ENCODE measurements at places on chromosomes 13 and 19.

DNA sequence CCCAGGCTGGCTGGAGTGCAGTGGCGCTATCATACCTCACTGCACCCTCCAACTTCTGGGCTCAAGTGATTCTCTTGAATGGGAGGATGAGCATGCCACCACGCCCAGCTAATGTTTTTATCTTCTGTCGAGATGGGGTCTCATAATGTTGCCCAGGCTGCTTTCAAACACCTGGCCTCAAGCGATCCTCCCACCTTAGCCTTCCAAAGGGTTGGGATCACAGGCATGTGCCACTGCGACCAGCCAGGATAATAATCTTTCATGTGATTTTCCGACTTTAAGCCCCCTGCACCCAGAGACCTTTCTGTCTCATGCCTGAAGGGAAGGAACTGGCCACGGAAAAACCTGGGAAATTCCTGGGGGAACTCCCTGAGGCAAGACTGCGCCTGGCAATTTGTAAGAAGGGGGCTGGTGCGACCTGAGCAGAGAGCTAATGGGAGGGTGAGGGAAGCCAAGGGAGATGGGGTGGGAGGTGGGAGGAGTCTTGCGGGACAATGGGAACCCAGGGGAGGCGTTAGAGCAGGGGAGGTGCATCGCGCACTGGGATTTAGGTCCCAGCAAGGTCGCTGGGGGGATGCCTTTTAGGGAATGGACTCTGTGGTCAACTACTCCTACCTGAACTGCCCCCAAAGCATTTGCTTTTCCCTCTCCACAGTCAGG is 1.2 kb upstream of the CCDC124 start:
- DNase-seq, result no peak

GRCh38 chr19:4547303-4548237 is 7.7 kb upstream of the LRG1 start:
- DNase-seq, result no peak

DNA sequence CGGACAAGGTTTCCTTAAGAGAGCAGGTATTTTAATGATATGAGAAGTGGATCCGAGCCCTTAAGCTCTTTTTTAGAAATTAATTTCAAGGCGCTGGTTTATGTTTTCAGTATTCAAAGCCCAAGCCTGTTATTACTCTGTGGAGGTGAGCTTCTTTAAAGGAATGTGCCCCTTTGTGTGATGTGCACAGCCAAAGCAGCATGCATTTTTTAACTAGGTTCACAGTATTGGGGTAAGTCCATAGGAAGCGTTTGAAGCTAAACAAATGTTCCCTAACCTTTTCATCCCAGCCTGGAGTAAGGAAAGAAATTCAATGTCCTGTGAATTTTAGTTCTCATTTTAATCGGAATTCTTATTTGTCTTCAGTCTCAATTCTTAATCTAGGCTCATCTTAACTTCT is 217.5 kb downstream of the KCTD12 start:
- DNase-seq, result no peak

DNA sequence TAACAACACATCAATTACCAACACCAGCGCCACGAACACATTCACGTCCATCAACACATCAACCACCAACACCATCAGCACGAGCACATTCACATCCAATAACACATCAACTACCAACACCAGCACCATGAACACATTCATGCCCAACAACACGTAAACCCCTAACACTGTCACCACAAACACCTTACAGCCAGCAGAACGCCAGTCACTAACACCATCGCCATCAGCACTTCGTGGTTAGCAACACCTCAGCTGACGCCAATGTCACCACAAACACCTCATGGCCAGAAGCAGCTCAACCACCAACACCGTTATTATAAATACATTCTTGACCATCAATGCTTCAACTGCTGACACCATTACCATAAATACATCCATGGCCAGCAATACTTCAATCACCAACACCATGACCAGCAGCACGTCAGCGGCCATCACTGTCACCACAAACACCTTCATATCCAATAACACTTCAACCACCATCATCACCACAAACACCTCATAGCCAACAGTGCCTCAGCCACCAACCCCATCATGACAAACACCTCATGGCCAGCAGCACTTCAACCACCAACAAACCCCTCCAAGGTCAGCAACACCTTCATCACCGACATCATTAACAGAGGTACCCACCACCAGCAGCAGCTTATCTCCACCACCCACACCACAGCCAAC is 9.4 kb downstream of the FCER2 start:
- no peak for DNase-seq

- no peak for DNase-seq
These were observed 225.6 kb downstream of the RAP2A start for GRCh38 chr13:97659602-97660001.

DNA sequence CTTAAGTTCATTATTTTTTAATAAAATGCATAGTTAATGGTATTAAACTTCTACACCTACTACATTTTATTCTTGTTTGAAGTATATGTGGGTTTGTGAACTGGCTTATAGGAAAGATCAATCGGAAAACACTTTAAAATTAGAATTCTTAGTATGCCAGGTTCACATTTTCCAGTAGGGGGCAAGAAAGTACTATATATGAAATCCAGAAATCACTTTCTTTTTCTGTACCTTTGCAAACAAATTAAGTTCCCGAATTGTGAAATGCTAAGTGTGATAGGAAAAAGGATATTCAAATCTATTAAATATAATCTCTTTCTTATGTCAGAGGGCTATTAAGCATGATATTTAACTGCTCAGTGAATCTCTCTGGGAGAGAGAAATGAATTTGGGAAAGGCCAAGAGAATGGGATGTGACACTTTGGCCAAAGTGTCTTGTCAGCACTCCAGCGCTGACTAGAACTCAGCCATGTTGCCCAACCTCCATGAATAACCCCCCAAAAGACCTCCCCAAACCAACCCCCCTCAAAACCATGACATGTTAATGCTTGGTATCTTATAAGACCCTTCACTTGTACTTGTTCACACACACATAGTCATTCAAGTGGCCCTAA is 122.6 kb upstream of the SLC10A2 start:
- no peak for DNase-seq

DNA sequence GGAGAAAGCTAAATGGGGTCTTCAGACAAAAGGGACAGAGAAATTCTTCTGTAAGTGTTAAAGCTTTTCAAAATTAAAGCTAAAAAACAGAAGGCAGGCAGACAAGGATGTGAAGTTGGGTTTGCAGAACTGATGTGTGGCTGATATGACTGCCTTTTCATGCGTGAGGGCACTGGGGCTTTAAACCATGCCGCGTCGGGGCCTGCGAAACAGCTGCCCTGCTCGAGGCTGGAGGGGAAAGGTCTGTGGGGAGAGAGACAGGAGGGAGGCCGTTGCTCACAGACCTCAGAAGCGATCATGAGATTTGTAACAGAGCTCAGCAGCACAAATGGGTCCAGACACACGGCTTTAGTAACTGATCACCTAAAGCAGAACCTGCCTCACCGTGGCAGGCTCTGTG is 23.5 kb downstream of the CAPS start:
- DNase-seq, result no peak

DNA sequence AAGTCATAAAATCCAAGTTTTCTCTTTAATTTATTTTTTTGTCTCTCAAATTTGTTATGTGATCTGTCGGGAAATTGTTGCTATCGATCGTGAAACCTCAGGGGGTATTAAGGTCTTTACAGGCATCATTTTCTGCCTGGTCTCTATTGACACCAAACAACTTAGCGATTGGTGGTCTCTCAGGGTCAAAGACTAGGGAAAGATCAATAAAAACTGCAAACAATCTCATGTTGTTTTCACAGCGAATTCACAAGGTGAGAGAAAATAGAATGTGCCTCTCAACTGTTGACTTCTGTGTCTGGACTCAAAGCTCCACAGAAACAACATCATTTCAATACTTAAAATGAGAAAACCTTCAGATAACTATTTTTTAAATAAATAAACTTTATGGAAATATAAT is 645.4 kb upstream of the MIR17HG start:
- DNase-seq, result no peak

DNA sequence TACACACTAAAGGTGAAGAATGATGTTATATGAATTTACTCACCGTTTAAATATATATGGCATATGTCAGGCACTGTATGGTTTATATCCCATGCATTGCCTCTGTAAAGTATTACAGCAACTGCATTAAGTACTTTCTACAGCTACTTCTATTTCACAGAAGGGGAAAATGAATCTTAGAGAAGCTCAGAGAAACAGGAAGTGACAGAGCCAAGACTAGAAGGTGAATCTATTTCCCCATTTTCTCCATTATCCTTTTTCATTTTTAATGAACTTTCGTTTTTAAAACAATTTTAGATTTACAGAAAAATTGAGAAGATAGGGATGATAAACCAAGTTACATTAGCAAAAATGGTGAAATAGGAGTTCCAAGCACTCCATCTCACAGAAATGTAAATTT is 863.3 kb downstream of the UQCRFS1 start:
- DNase-seq, result no peak

DNA sequence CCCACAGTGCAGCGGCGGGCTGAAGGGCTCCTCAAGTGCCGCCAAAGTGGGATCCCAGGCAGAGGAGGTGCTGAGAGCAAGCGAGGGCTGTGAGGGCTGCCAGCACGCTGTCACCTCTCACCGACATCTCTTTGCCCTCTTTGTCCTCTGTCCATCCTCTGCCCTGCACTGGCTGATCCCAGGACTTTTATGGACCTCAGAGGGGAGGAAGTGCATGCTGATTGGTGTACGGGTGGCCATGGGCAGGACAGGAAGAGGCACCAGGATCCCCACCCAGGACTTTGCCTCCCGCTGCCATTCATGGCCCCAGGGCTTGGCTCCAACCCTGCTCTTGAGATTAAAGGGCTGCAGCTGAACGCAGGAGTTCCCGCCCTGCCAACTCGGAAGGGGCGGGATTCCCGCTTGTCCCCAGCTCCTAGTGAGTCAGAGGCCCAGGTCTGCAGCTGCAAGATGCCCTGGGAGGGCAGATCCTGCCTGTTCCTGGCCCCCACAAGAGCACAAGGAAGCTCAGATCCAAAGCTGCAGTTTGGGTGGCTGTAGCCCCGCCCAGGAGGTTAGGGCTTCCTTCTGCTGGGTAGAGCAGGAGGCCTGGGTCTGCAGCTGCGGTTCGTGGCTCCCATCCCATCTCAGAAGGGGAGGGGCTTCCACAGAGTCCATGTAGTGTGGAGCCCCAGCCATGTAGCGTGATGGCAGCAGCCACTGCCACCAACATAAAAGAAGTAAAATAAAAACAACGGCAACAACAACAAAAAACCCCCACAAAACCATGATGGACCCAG is 1716.7 kb downstream of the SLITRK1 start:
- DNase-seq, result no peak

GRCh38 chr13:94256721-94257120 is 222.8 kb downstream of the DCT start:
- no peak for DNase-seq

- no peak for DNase-seq
These were observed 1.5 kb downstream of the FCAR start for GRCh38 chr19:54875506-54875905.

DNA sequence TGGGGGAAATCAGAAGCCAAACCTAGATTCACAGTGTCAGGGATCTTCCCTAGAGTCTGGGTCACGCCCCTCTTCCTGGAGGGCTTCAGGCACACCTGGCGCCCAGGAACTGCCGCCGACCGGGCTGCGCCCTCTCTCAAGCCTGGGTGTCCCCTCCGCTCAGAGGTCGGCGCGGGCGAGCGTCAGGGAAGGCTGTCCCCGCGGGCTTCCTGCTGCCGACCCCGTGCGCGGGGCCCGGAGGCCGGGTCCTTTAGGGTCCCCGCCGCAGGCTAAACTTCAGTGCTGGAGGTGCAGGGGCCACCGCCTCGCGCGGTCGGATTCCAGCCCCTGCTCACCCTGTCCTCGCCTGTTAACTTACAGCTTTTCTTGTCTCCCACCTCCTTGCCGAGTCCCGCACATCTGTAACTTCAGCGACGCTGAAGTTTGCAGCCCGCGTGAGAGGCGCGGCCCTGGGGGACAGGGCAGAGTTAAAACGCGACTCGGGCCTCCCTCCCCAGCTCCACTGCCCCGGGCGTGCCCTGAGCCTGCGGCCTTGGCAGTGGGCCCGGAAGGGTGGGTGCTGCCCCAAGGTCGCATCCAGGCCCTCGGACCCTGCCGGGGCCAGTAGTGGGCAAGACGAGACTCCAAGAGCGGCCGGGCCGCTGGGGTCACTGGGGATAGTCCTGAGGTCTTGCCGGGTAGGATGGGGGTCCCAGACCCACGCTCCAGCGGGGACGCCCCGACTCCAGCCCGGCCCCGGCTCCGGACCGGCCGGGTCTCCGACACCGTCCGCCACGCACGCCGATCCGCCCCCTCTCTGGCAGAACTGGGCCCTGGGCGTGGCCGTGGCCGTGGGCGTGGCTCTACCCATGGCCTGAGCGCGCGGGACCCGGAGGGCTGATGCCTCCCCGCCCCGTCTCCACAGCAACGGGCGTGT is 95.6 kb upstream of the ZNF98 start:
- no peak for DNase-seq

- DNase-seq, result no peak
These were observed 88.3 kb upstream of the TEX29 start for GRCh38 chr13:111232191-111232590.

- no peak for DNase-seq
These were observed 156.8 kb upstream of the SOX1 start for GRCh38 chr13:111909971-111910671.

DNA sequence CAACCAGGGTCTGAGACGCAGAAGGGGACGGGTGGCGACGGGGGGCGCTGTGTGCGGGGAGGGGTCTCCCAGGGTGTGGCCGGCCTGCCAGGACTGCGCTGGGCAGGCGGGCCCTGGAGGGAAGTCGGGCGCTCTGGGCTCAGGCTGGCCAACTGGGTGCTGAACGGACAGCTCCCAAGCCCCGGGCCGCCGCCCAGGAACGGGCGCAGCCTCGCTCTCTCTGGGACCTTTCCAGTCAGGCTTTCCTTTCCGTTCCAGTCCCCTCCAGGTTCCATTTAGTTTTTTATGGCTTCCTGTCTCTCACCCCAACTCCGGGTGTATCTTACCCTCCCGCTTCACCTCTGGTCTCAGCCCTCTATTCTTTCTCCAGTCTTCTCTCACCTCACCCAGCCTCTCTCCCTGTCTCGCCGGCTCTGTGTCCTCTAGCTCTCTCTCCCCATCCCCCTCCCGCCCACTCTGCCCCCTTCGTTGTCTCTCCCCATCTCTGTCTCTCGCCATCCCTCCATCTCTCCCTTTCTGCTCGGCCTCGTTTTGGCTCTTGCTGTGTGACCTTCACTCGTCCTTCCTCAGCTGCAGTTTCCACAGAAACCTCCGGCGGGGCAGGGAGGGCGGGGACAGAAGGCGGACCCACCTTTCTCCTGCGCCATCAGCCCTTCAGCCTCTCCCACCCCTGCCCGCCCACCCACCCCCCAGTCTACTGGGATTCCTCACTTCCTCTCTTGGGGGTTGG is 3.3 kb upstream of the ATP1A3 start:
- DNase-seq, result peak; percentile 10

DNA sequence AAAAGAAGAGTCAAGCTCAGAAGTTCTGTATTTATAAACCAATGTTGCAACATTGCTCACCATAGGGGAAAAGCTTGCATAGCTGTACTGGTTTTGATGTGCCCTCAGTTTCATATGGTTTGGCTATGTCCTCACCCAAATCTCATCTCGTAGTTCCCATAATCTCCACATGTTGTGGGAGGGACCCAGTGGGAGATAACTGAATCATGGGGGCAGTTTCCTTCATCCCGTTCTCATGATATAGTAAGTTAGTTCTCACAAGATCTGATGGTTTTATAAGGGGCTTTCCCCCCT is 73.9 kb downstream of the TNFRSF19 start:
- no peak for DNase-seq

- DNase-seq, result peak; percentile 95
These were observed 113.0 kb downstream of the TEX26 start for GRCh38 chr13:31045286-31046081.

- no peak for DNase-seq
These were observed 5.8 kb downstream of the SPHK2 start for GRCh38 chr19:48624791-48625723.

Data from HFFc6 (cell line).